Urinary bladder (tissue), 4 donors: ENCODE measurements at places on chromosomes 3 and 15. TPM values are rescaled to one million over a fixed set of nuclear protein-coding genes. Genes with fewer than 3 reads are reported as not detected.

GRCh38 chr15:71186267-71186666 is 71.0 kb downstream of the THSD4 start:
- no peak for DNase-seq

DNA sequence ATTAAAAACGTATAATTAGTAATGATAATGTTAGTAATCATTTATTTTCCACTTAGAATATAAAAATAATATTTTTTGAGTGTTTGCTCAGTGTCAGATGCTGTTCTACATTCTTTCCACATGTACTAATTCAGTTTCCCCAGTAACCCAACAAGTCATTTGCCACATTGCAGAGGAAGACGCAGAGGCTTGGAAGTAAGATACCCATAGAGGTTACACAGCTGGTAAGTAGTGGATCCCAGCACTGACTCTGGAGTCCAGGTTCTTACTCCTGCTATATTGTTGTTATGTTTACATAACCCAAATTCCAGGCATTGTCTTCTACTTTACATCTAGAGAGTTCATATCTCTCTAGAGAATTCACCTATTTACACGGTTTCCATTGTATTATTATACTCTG is 48.2 kb upstream of the MYO5C start:
- DNase-seq, result no peak

GRCh38 chr3:31432897-31433678 is 99.6 kb upstream of the STT3B start:
- DNase-seq, result no peak

DNA sequence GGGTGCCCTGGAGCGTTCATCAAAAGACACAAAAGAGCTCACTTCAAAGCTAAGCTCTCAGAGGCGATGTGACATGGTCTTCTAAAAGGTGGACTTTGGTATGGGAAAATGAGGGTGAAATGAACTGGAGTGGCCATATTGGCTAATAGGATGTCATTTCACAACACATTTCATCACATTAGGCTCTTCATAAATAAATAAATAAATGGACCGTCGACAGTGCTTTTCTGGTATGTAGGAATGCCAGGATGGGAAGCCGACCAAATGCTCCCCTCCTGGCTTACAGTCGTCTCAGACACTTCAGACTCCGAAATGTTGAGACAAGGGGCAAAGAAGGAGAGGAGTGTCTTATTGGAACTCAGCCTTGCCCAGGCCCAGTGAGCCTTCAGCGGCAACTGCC is 383.0 kb downstream of the NTRK3 start:
- DNase-seq, result no peak

- DNase-seq, result no peak
Measured at GRCh38 chr3:151145713-151146070, 57.3 kb downstream of the GPR171 start.

DNA sequence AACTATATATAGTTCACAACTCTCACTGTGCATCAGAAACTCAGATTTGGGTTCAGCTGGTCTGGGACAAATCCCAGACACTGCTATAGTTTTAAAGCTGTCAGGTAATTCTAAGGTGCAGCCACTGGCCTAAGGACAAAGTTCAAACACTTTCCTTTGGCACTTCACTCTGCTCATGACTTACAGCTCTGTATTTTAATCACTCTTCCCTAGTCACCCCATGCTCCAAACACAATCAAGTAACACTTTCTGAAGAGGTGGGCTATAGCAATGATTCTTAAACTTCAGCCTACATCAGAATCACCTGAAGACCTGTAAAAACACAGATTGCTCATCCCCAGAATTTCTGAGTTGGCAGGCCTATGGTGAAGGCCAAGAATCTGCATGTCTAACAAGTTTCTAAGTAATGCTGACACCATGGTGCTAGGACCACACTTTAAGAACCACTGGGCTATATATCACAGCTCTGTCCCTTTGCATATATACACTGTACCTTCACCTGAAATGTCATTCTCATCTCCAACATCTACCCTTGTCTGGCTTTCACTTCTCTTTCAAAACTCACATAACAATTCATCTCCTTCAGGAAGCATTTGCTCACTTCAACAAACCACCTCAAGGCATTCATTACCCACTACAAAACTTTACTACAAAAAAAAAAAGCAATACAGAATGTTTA is 21.4 kb downstream of the STAG1 start:
- no peak for DNase-seq

DNA sequence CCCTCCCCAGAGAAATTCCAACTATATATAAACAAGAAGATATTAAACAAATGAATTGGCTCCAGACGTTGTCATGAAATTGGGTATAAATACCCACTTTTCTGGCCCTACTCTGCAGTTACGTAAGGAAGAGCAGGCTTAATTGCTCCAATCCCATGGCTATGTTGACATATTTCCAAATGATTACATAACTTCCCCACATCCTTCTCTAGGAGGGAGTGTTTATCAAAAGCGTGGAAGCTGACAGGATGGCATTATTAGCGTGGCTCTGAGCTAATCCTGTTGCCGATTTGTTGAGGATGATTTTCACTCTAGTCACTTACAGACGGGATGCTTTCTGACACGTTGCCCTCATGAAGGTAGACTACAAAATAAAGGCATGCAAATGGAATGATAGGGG is 347.5 kb upstream of the TMCO5A start:
- no peak for DNase-seq

DNA sequence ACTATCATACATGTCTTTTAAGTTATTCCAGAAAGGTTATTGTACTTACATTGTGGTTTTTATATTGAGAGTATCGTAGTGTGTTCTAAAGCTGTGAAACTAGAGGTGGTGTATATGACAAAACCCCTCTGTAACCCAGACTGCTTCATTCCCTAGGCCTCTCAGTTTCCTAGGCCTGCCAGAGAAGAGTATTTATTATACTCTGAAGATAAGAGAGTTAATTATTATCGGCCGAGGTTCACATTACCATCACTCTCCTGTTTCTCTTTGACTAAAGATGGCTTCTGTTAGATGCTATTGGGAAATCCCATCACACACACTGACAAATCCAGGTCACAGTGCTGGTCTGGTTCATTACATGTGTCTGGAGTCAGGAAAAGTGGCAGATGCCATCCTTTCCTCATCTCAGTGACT is 20.5 kb downstream of the EXOSC7 start:
- no peak for DNase-seq

- no peak for DNase-seq
Measured at GRCh38 chr3:19937459-19938294, 3.7 kb upstream of the EFHB start.

GRCh38 chr3:23966328-23966727 is 21.2 kb downstream of the NR1D2 start:
- DNase-seq, result no peak

DNA sequence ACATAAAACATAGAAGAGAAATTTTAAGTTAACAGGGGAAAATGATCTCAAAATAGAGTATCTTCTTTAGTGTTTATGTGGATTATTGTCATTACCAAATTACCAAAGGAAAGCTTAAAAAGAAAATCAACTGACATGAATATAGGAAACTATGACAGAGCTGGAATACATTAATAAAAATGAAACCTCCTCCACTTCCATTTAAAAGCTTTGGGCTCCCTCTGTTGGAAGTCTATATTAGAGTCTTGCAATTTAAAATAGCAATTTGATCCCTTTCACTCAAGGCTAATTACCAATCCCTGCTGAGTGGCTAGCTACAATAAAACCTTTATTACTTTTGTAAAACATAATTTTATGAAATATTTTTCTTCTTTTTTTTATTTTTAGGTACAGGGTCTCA is 61.4 kb upstream of the IMPG2 start:
- DNase-seq, result peak; percentile 2

DNA sequence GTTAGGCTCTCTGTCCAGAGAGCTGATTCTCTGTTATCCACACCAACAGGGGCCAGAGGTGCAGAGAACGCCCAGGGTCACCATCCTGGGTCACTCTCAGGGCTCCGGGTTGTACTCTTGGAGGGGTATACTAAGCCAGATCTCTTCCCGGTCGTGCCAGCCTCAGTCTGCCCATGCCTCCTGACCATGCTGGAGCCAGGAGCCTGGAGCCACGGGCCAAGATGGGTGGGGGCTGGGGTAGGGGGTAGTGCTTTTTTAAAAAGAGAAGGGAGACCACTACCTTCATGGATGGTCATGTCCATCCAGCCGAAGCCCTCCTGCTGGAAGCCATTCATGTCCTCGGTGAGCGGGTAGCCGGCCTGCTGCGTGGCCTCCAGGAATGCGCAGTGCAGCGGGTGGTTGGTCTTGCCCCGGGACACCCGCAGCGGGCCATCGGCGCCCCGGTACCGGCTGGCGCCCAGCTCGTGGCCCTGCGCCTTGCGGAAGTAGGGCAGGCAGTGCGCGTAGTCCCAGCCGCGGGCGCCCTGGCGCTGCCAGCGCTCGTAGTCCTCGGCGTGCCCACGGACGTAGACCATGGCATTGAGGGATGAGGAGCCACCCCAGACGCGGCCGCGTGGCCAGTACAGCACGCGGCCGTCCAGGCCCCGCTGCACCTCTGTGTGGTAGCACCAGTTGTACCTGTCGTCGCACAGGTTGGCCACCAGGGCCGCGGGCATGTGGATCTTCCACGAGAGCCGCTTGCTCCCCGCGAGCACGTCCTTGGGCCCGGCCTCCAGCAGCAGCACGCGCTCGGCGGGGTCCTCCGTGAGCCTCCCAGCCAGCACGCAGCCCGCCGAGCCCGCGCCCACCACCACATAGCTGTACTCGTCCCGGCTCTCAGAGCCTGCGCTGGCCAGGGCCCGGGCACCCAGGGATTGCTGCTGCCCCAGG is 22.9 kb downstream of the CHDH start:
- DNase-seq, result no peak

GRCh38 chr3:46500656-46501635 is 3.2 kb downstream of the RTP3 start:
- peak; percentile 25 for DNase-seq

GRCh38 chr15:68402432-68403160 is 29.4 kb downstream of the ITGA11 start:
- no peak for DNase-seq

- no peak for DNase-seq
Measured at GRCh38 chr3:106256249-106256957, 387.6 kb upstream of the CBLB start.

DNA sequence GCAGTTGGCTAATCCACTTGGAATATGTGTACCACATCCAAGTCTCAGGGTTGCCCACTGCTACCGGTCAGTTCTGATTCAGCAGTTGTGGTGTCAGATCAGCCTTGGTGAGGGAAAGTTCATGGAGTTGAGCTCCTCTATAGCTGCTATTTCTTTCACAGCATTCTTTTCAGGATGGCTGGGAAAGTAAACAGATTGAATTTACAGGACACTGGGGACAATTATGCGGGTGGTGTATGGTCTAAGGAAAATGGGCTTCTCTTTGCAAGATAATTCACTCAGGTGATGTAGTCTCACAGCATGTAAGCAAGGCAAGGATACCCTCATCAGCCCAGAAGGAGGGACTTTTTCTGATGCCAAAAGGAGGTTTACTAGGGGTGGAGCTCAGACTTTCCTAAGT is 249.9 kb downstream of the DOCK3 start:
- DNase-seq, result no peak

GRCh38 chr3:177594096-177594495 is 396.8 kb upstream of the TBL1XR1 start:
- no peak for DNase-seq

- DNase-seq, result no peak
Measured at GRCh38 chr3:176521531-176522175, 675.6 kb downstream of the TBL1XR1 start.

DNA sequence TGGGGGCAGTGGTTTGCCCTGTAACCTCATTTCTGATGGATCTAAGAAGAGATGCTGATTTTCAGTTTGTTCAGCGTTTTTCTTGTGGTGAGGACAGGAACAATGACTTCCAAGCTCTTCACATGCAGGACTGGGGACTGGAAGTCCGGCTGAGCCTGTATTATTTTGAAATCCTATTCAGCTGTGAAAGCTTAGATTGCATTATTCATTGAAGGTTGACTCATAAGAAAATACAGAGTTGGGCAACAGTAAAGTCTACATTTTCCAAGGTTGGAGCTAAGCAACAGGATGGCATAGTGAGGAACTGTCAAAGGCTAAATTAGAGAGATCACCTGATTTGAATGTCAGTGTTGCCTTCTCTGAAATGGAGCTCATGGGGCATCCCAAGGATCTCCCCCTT is 230.9 kb upstream of the FEZF2 start:
- DNase-seq, result no peak

GRCh38 chr3:81554801-81555200 is 206.6 kb downstream of the GBE1 start:
- DNase-seq, result no peak

GRCh38 chr15:63820210-63820609 is 13.5 kb downstream of the HERC1 start:
- DNase-seq, result no peak

DNA sequence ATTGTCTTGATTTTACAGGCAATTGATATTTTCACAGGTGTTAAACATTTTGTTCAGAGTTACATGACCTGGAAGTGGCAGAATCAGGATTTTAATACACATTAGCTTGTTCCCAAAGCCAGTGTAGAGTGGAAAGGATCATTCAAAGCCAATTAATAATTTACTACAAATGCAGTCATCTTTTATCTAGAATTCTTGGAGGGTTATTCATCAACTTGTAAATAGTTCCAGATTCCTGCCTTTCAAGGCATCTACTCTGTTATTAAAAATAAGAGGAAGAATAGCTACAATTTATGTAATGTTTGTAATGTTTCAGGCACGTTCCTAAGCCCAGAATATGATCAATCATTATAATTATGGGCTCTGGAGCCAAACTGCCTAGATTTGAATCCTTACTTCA is 358.5 kb downstream of the ZNF385D start:
- DNase-seq, result no peak

GRCh38 chr15:43955140-43955539 is 128.3 kb downstream of the WDR76 start:
- no peak for DNase-seq

GRCh38 chr3:187042874-187043458 is 96.3 kb downstream of the RPL39L start:
- no peak for DNase-seq

- no peak for DNase-seq
Measured at GRCh38 chr15:33360886-33361285, 50.1 kb downstream of the RYR3 start.

DNA sequence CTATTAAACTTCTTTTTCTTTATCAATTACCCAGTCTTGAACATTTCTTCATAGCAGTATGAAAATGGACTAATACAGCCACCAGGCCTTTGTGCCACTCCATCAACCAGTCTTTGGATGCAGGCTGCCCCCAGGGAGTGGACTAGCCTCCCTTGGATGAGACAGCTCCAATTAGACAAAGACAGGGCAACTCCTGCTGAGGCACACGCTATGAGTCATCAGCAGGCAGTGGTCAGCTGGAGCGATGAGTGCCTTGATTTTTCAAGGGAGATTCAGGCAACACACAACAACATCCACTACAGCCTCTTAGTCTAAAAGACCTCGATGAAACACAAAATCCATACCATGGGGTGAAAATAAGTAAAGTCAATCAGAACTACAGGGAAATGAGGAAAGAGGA is 160.1 kb downstream of the ARRDC4 start:
- no peak for DNase-seq

GRCh38 chr3:148021381-148021780 is 612.2 kb downstream of the ZIC1 start:
- DNase-seq, result no peak

Gene PRR20G
- total RNA-seq, result not detected

Gene CD86
- 6.1 TPM for total RNA-seq

Gene ACTC1
- 187 TPM for total RNA-seq

Gene ACP3
- 3.2 TPM for total RNA-seq

Gene SLC28A1
- 0.11 TPM for total RNA-seq

Gene PLA2G4D
- not detected for total RNA-seq

Gene CYP8B1
- not detected for total RNA-seq

Gene SPINT1
- 31.4 TPM for total RNA-seq

Gene IMPG2
- 2.3 TPM for total RNA-seq

Gene SLC28A2
- not detected for total RNA-seq

Gene KBTBD12
- 2.7 TPM for total RNA-seq

Gene MYH15
- 1.2 TPM for total RNA-seq

Gene ITGB5
- total RNA-seq, result 32.9 TPM

Gene TGM5
- total RNA-seq, result 0.26 TPM
